Stimulated activated CD8-positive, alpha-beta memory T cell treated with anti-CD3 and anti-CD28 coated beads, Interleukin-4, amount 100 ng/mL, for 1 hour (primary cell): ENCODE measurements at places on chromosomes 2 and 18.

DNA sequence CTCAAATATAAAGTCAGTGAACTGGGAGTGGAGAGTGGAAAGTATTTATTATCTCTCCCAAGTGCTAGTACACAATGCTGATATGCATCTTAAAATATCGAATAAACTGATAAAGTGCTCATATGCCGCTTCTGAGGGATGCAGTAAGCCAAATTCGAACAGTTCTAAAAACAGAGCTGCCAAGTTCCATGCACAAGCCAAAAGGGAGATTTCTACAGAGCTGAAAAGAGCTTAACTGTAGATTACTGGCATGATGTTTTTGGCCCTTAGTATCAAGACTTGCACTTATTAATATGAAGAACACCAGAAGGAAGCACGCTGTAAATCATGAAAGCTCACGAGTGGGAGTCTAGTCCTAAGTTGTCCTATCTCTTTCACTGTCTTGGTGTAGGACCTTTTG lies 7.9 kb downstream of the TMEFF2 start:
- DNase-seq = no peak

- no peak for DNase-seq
Measured at GRCh38 chr18:72160510-72161445, 383.4 kb downstream of the CBLN2 start.

- DNase-seq = no peak
Measured at GRCh38 chr18:64134044-64134747, 14.7 kb downstream of the LINC00305 start.

DNA sequence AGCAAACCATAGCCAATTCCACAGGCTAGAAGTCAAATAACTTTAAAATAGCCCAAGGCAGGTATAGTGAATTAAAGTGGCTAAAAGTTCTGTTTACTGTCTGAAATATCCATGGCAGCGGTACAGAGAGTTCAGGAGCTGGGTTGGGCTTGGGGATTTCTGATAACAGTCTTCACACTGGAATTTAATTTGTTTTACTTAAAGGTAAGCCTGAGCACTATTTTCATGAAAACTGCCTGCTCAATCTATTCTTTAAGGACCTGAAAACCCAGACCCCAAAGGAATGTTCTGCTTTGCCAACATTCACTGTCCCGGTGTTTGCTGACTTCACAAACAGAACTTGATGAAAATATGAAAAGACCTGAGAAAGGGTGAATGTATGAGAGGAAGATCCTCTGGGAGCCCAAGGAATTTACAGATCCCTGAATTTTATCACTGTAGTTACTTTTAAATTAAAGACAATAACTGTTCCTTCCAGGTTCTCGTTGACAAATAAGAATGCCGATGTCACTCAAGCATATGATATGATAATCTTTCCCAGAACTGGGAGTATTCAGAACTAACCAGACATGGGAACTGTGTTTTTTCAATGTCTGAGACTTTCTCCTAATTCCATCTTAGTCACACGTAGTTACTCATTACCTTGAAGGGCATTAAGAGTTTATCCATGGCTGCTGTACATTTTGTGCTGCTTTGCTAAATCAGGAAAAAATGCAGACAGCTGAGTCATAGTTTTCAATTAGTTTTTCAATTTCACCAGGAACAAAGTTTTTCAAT lies 28.3 kb upstream of the ITGB6 start:
- DNase-seq = no peak

DNA sequence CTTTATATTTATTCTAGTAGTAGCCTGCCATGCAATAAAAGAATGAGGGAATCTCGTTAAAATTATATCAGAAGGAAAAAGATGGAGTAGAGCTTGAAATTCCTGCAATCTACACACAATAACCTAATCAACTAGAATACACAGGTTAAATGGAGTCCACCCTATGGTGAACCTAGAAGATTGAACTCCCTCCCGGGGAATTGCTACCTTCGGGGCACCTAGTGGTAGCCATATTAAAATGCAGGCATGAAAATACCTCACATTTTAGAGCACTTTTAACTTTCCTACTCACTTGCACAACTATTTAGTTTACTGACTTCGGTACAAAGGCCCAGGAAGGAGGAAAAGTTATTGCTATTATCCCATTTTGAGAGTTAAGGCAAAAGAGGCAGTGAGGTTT lies 174.5 kb downstream of the SS18 start:
- no peak for DNase-seq

DNA sequence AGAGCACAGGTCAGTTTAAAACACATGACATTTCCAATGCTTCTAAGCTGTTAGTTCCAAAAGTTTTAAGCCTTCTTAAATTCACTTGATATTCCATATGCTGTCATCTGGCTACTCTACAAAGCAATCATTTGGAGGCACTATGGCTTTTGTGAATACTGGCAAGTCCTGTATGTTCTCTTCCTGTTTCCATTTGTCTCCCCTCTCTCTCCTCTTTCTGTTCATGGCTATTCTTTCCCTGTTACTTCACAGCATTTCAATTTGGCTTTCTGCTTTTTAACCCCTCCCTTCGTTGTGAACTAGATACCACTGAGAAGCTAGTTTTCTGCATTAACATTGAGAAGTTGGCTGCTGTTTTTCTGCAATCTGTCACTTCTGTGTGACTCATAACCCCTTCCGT lies 1337.2 kb upstream of the CELF4 start:
- DNase-seq = no peak

DNA sequence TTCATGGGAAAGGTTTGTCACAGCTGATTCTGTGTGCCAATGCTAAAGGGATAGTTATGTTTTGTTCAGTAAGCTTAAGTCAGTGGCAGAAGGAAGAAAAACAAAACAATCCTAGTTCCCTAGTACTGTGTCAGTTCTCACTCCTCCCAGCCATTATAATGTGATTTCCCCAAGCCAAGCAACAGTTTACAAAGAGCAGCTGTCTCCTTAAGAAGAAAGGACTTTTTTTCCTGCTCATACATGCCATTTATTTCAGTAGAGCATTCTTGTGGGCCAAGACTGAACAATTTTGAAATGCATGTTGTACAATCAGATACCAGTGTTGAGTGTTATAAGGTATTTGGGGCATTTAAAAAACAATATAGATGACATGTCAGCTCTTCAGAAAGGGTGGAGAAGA lies 52.1 kb downstream of the NEMP2 start:
- DNase-seq = no peak

- DNase-seq = no peak
Measured at GRCh38 chr2:204545861-204546735, 823 bp downstream of the PARD3B start.

GRCh38 chr2:237431837-237432236 lies 17.9 kb upstream of the COL6A3 start:
- no peak for DNase-seq

GRCh38 chr2:193895226-193895625 lies 1700.5 kb upstream of the TMEFF2 start:
- DNase-seq = no peak

DNA sequence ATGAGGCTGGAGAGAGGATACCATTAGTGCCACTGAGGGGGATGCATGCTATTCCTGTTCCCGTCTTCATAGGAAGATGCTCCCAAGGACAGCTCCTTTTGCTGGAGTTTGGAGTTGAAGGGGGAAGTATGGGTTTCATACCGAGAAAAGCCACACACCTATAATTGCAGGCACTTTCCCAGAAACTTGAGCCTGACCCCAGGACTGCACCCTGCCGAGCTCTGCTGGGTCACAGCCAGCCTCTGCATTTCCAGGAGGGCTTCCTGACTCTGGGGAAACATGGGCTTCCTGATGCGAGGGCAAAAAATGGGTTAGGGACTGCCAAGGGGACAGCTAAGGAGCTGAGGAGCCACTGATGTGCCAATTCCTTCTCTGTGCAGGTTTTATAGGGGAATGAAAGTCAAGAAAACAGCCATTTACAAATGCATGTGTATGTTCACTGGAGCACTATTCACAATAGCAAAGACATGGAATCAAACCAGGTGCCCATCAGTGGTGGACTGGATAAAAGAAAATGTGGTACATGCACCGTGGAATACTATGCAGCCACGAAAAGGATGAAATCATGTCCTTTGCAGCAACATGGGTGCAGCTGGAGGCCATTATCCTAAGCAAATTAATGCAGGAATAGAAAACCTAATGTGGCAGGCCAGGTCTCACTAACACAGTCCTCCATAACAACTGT lies 104.5 kb downstream of the ACAA2 start:
- no peak for DNase-seq

- DNase-seq = no peak
Measured at GRCh38 chr18:48855422-48856377, 95.1 kb downstream of the SMAD7 start.

- DNase-seq = no peak
Measured at GRCh38 chr2:205561441-205561840, 120.9 kb upstream of the NRP2 start.

GRCh38 chr2:73385123-73385503 lies 523 bp upstream of the ALMS1 start:
- no peak for DNase-seq
